ENCODE measurements at places on chromosomes 5 and 9. TPM values are rescaled to one million over a fixed set of nuclear protein-coding genes. Genes with fewer than 3 reads are reported as not detected.

DNA sequence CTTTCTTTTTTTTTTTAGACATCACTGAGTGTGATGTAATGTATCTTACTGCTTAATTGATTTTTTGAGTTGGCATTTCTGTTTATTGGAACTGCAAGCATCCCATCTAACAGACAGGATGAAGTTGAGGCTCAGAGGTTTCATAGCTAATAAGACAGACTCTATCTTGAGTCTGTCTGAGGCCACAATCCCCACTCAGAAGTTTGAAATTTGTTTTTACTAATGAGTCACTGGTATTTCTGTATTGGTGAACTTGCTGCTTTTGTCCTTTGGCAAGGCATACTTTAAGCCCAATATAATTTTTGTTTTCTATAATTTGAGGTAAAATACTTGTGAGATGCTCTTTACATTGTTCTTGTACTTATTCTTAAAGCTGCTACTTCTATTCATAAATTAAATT lies 491.2 kb downstream of the PSAT1 start:
- no peaks in the 10 kb centered on the region for H3K4me1 ChIP-seq
- H3K4me3 ChIP-seq, result no peak overlapping the region
- H3K36me3 ChIP-seq, result no peaks in the 10 kb centered on the region
- no peaks in the 10 kb centered on the region for H3K27me3 ChIP-seq
- no peak overlapping the region for H3K27ac ChIP-seq

Gene FCN2
- total RNA-seq, result not detected

DNA sequence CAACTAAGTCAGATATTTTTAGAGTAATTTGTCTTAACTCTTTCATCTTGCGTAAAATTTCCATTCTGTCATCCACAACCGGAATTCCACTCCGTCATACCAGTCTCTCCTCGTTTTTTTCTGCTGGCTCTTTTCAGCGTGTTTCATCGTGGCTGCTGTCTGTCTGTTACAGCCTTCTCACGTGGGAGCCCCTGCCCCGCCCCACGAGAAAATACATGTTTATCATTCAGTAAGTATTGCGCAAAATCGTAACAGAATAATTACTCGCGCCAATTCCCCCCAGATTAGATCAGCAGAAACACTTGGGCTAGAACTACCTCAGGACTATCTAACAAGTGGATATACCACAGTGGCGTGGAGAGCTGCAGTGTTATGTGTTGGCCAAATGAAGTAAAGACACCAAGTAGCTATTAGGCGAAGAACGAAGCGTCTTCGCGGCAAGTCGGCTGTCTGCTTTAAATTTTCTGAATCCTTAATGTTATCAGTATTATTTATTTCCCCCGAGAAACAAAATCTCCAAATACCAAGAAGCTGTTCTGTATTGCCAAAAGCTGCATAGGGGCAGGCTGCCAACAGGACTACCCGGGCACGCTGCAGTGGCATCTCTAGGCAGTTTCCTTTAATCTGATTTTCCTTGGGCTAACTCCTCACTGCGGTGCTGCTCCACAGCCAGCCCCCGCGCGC lies 566 bp upstream of the FOCAD start:
- peaks cover 17% of the 10 kb centered on the region for H3K4me1 ChIP-seq
- no peaks in the 10 kb centered on the region for H3K36me3 ChIP-seq
- H3K4me3 ChIP-seq, result peak overlapping the region; percentile 87
- DNase-seq, result no peak
- no peak overlapping the region for H3K27ac ChIP-seq

- no peak overlapping the region for H3K4me3 ChIP-seq
- no peak overlapping the region for H3K27ac ChIP-seq
- H3K4me1 ChIP-seq, result no peaks in the 10 kb centered on the region
- no peak for DNase-seq
- H3K36me3 ChIP-seq, result no peaks in the 10 kb centered on the region
Measured at GRCh38 chr5:57940236-57940635, 457.6 kb upstream of the ACTBL2 start.

Gene TMEFF1
- total RNA-seq, result not detected
